Activated CD4-positive, alpha-beta T cell treated with anti-CD3 and anti-CD28 coated beads, Interleukin-2, Interleukin-6, amounts not matched to agents 100 ng/mL and 50 ng/mL, durations not matched to agents 16 hours and 8 hours (primary cell): ENCODE measurements at places on chromosomes 4 and X.

- no peak for DNase-seq
These were observed 661.2 kb downstream of the FAT4 start for GRCh38 chr4:125975861-125976397.

GRCh38 chr4:44186096-44186849 lies 262.3 kb downstream of the KCTD8 start:
- no peak for DNase-seq

GRCh38 chr4:2450394-2451035 lies 18.4 kb upstream of the RNF4 start:
- no peak for DNase-seq

DNA sequence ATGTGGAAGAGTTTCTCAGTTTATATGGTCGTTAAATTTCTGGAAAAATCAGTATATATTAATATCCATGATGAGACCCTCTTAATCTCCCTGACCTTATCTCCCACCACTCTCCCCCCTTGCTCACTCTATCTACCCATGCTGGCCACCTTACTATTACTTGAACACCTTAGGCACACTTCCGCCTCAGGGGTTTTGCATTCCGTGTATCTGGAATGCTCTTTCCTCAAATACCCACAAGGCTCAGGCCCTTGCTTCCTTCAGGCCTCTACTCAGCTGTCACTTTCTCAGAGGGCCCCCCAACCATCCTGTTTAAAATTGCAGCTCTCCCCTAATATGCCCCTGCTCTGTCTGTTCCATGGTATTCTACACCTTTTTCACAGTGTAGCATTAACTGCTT lies 1.9 kb downstream of the KANTR start:
- no peak for DNase-seq

DNA sequence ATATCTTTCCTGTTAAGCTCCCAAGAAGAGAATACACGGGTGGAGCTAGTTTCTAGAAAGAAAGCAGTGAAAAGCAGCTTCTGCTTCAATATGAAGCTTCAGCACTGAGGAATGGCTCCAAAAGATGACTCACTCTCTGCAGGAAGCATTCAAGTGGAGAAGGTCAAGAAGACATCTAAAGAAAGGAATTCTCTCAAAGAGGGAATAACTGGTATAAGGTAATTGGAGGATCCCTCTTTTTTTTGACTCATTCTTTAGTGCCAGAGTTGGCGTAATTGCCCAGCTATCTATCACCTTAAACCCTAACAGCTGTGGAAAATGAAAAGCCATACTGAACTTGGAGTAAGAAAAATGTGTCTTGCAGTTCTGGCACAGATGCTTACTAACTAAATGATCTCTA lies 3.5 kb downstream of the EDA2R start:
- no peak for DNase-seq

DNA sequence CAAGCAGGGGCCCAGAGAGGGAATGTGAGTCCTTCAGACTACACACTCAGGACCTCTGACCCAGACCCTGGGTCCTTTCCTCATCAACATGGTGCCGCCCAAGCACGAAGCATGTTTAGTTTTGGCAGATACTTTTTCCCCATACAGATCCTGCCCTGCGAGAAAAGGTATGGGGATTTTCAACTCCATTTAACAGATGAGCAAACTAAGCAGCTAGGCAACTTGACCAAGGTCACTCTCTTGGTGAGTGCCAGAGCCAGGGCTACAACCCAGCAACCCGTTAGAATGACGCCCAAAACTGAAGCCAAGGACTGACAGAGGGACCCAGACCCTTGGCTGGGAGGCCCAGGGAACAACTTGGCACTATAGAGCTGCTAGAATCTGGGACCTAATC lies 40.3 kb upstream of the MSX1 start:
- no peak for DNase-seq

DNA sequence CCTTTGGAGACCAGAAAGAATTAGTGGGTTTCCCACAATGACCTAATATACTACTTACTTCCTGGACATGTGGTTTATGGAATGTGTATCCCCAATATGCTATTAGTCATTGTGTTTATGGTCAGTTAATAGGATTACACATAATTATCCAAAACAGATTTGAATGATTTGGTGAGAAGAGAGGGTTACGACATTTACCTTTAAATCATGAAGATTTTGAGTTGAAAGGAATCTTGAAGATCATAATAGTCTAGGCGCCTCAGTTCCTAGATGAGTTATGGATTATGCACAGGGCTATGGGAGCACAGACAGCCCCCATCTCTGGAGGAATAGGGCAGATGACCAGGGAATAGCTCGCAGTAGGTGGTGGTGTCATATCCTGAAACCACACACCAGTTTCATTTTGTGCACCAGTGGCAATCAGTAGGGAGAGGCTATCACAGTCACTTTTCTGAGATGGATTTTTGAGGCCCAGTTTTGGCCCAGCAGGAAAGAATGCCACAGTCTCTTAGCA lies 61.3 kb downstream of the SEPTIN11 start:
- DNase-seq = no peak

GRCh38 chrX:110265661-110266060 lies 52.2 kb downstream of the AMMECR1 start:
- DNase-seq = no peak

DNA sequence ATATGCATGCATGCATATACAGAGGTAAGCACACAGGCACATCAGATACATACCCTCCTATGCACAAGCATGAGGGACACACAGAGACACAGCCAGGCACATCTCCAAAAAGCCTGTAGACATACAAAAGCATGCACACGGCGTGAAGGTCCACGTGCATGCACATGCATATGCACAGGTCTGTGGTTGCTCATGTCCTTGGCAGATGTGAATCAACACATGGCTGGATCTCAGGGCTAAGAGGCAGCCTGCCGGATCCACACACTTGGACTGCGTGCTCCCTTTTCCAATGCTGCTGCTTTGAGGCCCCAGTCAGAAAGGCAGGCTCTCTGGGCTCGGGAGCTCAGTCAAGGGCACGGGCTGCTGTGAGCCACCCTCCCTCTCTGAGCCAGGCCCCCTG lies 3.6 kb downstream of the STARD8 start:
- DNase-seq = no peak
